Brain pericyte (primary cell): ENCODE measurements at places on chromosomes 1 and 21.

DNA sequence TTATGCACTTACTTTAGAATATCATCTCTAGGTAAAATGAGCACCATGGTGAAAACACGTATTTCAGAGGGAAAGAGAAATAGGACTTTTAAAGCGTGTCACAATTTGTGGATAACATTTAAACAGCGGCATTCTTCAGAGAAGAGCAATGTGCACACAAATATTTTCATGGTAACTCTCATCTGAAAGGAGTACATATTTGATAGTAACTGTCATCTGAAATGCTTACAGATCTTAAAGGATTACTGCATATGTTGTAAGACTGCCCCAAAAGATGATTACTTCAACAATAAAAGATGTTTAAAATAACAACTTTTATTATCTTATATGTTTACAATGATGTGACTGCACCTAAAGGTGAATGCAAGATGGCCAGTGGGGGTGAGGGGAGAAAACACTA lies 408.8 kb downstream of the PLA2G4A start:
- no peak for DNase-seq

GRCh38 chr1:63874278-63874880 lies 100.6 kb downstream of the ROR1 start:
- no peak for DNase-seq

GRCh38 chr1:108829498-108829916 lies 27.4 kb downstream of the AKNAD1 start:
- DNase-seq = no peak

GRCh38 chr1:12343823-12344487 lies 114.1 kb downstream of the VPS13D start:
- DNase-seq = no peak

DNA sequence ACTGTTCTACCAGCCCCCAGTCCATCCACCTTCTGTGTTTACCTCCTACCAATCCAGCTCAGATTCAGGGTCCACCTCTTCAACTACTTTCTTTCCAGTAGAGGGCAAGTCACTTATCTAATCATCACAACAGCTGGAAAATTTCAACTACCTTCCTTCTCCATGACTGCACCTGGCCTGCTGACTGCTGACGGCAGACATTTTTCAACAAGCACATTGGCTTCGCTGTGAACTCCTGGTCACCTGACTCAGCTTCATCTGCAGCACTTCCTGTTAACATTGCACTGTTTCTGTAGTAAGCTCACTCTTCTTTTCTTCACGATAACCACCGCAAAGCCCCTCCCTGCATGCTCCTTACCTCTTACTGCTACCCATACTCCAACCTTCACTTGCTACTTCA lies 405.7 kb downstream of the NTNG1 start:
- no peak for DNase-seq
